Pancreas (tissue), 10 donors: ENCODE measurements at places on chromosomes 4 and X. TPM values are rescaled to one million over a fixed set of nuclear protein-coding genes. Genes with fewer than 3 reads are reported as not detected.

- DNase-seq: peak; percentile 72
These were observed at the start of gene TCEAL1 for GRCh38 chrX:103628386-103629317. Gene TCEAL1, plus strand, starts transcription at chrX:103628975. Its CDS starts 942 bp downstream, at chrX:103629917.

The SSX2B gene
- total RNA-seq: not detected

DNA sequence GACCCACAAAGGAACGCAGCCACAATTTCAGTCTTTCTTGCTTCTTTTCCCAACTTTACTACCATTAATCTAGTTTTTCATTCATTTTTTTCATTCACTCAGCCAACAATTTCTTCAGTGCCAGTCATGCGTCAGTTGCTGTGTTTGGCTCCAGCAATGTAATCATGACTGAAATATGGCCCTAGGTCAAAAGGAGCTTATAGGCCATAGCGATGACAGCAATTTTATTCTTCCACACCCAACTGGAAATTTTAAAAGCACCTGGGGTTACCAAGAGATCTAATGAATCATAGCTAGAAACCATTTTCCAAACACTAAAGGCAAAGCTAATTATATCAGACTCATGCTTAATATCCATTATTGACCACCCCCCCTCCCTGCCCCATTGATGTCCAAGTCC lies 29.8 kb upstream of the C1QTNF7 start:
- no peak for DNase-seq

The PDCL2 gene
- total RNA-seq: not detected

The EREG gene
- not detected for total RNA-seq

GRCh38 chr4:32161392-32161791 lies 1441.2 kb downstream of the PCDH7 start:
- no peak for DNase-seq

GRCh38 chr4:95510877-95511276 lies 37.9 kb downstream of the UNC5C start:
- no peak for DNase-seq

GRCh38 chr4:147764337-147764736 lies 32.4 kb downstream of the ARHGAP10 start:
- DNase-seq: no peak

The HTATSF1 gene
- total RNA-seq: 9.5 TPM

DNA sequence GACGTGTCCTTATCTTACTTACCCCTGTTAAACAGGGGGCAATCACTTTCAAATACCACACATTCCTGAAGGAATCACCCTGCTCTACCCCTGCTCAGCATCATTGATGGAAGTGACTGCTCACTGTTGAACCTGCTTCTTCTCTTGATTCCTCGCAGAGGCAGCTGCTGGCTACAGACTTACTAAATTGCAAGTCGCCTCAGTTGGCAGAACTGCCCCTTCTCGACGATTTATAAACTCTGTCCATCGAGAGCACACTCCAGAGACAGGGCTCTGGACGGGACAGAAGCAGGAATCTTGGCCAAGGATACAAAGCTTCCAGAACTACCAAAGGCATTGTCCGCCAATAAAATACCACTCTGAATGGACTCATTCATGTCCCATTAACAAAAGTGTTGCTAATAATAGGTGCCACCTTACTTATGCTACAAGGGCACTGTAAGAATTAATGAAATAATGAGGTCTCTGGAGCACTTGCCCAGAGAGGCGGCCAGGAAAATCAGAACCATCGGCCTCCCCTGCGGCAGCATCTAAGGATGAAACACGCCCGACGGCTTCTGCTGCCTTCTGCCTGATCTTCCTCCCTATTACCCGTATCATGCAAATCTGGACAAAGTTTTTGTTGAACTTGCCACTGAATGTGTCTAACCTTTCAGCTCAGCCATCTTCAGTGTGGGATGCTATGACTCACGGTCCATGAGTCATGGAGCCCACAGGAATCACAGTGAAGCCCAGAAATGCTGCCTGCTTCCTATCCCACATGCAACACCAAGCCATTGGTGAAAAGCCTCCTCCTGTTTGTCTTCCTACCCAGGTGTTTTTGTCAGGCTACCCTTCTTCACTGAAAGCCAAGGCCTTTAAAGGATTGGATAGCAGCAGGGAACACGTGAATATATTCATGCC lies 164.9 kb downstream of the MAML3 start:
- no peak for DNase-seq

- DNase-seq: no peak
These were observed 37.0 kb upstream of the NOCT start for GRCh38 chr4:138978600-138978999.

The SLC6A8 gene
- total RNA-seq: 10.3 TPM

- DNase-seq: no peak
These were observed 27.5 kb downstream of the LNX1 start for GRCh38 chr4:53563824-53564223.

- no peak for DNase-seq
These were observed 137.9 kb downstream of the GRIA2 start for GRCh38 chr4:157358439-157358838.

GRCh38 chr4:70768301-70768948 lies 46.7 kb downstream of the RUFY3 start:
- no peak for DNase-seq

GRCh38 chr4:61953386-61953785 lies 753.3 kb downstream of the ADGRL3 start:
- no peak for DNase-seq

GRCh38 chrX:40637687-40638086 lies 9.7 kb downstream of the CXorf38 start:
- no peak for DNase-seq

The DRP2 gene
- total RNA-seq: not detected

GRCh38 chr4:39067031-39067430 lies 5.0 kb downstream of the KLHL5 start:
- no peak for DNase-seq

DNA sequence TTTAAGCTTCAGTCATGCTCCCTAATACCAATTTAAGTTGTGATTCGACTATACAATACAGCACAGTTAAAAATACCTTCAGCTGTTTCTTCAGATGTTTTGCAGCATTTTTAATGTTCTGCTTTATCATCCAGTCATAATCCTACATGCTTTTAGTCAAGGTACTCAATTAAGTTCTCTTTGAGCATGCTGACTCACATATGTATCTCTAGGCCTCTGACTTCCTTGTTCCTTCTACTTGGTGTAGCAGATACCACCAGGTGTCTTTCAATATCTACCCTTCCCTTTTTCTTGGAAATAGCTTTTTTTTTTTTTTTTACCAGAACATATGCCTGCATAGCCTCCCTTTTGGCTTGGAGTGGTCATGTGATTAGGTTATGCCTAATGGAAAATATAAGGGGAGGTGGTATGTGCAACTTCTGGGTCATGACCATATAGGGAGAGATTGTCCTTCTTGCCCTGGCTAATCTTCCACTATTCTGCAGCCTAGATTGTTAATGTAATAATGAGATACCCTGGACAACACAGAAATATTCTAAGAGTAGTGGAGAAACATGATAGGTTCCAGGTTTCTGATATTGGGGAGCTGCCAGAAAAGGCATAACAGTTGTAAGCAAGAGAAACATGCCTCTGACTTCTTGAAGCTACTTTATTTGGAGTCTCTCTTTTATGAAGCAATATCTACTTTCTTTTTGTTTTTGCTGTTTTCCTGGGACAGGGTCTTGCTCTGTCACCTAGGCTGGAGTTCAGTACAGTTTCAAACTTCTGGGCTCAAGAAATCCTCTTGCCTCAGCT lies 737.2 kb upstream of the SLIT2 start:
- DNase-seq: no peak
